ENCODE measurements at places on chromosomes 16 and 17.

- DNase-seq, result no peak
Observed at GRCh38 chr16:1030473-1030901, 42.1 kb upstream of the SSTR5 start.

DNA sequence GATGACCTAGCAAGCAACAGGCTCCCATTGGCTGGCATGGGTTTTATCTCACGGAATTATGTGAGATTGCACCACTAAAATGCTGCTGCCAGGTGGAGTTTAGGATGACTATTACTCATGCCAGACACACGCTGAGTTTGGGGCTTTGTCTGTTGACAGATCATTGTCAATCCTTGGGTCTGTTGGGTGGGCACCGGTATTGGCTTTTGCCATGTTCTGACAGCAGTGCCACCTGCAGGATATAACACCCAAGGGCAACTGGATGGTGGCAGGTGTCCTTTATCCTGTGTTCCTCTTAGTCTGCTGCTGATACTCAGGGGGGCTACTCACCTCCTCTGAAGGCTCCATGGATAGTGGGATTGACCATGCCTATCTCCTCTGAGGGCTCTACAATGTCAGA lies 221.6 kb upstream of the DYNLRB2 start:
- no peak for DNase-seq

DNA sequence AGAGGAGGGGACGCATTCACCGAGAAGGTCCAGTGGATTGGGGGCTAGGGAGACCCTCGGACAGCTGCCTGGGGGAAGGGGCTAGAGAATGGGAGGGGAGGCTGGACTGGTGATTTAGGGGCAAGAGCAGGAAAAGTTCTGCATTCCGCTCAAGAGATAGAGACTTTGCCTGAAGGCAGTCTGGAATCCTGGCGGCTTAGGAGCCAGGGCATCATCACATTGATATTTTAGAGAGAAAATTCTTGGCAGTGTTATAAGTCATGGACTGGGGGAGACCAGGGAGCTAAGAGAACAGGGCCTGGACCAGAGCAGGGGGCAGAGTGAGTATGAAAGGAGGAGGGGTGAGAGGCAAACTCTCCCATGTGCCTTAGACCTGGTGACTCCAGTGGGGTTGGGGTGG lies 35.8 kb downstream of the MSI2 start:
- DNase-seq, result no peak

DNA sequence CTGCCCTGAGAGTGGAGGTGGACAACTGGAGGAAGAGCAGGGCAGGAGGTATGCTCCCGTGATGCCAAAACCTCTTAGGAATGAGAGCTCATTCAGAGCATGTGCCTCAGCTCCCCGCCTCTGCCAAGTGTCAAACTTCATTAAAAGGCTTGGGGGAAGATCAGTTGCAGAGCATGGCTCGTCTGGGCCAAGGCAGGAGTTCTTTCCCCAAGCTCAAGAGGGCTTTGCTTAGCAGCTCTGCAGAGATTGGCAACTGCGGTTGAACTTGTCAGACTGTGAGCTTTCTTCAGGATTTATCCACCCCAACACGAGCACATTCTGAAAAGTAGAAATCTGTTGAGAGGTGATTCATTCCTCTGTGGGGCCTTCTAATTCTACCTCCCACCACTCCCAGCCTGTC lies 248.1 kb downstream of the HS3ST3A1 start:
- DNase-seq, result peak; percentile 27

DNA sequence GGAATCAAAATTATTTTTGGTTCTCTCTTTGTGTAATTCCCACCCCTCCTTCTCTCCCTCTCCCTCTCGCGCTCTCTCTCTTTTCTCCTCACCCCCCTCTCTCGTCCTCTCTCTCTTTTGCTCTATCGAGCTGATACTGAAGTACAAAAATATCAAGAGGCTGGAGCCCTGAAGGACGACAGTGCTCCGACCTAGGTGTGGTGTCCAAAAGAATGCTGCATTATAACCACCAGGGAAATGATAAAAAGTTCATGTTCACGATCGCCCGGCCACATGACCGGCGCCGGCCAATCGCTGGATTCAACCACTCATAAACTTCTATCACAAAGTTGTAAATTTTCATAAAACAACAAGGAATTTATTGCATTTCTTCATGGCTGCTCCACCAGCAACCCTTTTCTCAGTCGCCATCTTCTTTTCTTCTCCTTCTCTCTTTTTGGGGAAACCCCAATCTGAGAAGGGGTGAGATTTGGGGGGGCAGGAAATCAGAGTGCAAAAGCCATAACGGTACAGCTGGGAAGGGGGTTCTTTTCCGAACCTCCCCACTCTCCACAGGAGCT lies at the start of gene HOXB6:
TSS of gene HOXB6 (minus strand) at position 217 of the 560 bp plus-strand sequence. CDS start 6,836 bp downstream, outside the sequence.
- DNase-seq, result peak; percentile 15

- DNase-seq, result no peak
Observed at GRCh38 chr17:6567528-6568183, 11.3 kb upstream of the PITPNM3 start.

DNA sequence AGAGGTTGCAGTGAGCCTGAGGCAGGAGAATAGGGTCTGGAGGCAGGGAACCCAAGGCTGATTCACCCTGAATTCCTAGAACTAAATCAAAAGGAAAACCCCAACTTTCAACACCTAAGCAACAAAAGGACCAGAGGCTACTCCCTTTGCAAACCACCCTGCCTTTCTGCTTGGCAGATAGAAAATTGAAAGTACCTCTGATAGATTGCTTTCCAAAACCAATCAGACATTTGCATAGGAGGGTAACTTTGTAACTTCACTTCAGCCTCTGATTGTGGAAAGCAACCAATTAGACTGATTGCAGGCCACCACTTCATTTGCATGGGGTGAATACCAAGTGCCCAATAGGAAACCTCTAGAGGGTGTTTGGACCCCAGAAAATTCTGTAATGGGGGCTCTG lies 10.9 kb upstream of the TMEM98 start:
- no peak for DNase-seq

GRCh38 chr17:42312035-42312284 lies 23.7 kb downstream of the STAT5A start:
- no peak for DNase-seq

DNA sequence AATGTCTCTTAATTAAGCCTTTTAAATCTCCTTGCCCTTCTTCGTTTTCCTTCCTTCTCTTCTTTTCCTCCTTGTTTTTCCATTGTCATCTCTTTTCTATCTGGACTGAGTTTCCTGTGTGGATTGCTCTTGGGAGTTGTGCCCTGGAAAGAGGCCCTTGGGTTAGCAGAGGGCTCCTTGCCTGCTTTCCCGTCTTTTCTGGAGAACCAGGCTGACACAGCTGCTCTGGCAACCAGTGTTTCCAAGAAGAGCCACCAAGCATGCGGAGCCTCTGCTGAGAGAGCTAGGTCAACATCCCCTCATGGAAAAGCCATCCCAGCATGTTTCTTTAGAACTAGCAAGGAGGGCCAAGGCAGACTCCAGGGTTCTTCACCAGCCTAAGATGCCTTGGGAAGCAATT lies 75.4 kb downstream of the HLF start:
- DNase-seq, result no peak

- peak; percentile 80 for DNase-seq
Observed at GRCh38 chr17:80866050-80866793, 125.4 kb upstream of the CHMP6 start.

DNA sequence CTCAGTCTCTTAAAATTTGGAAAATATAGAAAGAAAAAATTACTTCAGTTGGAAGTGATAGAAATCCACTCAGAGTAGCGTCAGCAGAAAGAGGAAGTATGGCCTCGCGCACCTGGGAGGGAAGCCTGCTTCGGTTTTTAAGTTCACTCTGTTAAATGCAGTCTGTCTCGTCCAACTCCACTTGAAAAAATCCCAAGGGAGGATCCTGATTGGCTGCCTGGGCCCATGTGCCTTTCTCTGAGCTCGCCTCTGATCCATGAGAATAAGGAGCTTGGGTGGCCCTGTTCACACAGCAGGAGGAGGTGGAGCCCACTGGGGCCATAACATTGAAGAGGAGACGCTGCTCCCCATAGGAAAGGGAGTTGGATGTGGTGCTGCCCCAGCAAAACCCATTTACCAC lies 40.7 kb downstream of the DNAJA2 start:
- no peak for DNase-seq

GRCh38 chr16:75053791-75054555 lies 55.1 kb downstream of the ZNRF1 start:
- peak; percentile 90 for DNase-seq

DNA sequence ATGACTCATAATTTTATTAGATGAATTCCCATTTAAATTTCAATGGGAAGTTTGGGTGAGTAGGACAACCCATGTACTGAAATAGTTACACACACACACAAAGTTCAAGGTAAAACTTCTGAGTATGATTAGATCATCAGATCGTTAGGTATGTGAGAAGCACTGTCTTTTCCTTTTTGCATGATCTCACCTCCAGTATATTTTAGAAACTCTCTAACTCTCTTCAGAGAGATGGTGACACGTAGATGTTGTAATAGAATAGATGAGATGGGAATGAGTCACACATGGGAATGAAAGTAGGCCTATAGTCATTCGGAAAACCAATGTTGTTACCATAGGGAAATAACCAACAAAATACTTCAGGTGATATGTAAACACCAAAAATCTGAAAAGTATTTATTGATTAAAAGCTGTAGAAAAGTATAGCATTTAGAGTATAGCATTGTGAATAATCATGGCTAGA lies 22.2 kb downstream of the KRT23 start:
- DNase-seq, result no peak

DNA sequence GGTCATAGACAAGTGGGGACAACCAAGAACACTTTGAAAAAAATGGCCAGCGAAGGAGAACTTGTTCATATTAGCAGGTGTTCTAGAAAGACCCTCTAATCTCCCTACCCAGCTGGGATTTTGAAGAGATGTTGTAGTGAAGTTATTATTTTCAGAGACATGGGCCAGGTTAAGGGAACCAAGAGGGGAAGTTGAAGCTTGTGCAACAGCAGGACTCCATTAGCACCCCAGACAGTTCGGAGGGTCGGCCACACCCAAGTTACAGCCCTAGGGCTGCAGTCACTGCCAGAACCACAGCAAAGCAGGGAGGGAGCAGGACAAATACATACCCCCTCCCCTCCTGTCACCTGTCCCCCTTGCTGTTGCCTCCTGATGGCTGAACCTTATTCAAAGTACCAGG lies 42.3 kb downstream of the WSB1 start:
- DNase-seq, result no peak

DNA sequence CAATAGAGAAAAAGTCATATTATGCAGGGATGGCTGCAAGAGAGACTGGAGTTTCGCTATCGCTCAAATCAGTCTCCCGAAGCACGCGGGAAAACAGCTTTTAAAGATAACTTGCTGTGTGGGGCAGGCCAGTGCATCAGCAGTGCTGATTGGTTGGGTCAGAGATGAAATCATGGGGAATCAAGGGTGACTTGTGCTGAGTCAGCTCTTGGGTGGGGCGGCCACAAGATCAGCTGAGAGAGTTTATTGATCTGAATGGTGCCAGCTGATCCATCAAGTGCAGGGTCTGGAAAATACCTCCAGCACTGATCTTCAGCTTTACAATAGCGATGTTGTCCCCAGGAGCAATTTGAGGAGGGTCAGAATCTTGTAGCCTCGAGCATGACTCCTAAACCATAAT lies 430.5 kb downstream of the RBFOX1 start:
- DNase-seq, result no peak

GRCh38 chr17:28725660-28726225 lies 290 bp downstream of the TLCD1 start:
- DNase-seq, result peak; percentile 75

DNA sequence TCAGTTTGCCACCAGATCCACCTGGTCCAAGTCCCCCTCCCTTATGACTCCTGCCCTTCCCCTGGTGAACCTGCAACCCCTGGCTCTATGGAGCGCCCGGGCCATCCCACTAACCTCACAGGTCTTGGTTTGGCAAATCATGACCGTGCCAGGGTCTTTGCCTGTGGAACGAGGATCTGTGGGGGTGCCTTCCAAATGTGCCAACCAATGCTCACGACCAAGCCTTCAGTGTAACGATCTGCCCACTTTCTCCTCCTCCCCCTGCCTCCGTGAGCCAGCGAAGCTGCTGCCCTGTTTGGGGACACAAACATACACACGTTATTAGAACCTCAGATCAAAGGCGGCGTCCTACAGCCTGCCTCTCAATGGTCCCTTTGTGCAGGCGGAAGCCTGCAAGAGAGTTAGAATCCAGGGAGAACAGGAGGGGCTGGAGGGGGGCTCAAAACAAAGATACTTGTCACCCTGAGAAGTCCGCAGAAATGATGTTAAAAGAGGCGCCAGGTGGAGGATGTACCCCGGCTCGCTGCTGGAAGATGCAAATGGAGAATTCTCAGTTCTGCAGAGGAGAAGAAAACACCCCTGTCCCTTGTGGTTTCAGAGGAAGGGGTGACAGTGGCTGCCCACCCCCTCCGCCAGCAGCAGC lies 9.0 kb upstream of the NKD1 start:
- DNase-seq, result no peak

DNA sequence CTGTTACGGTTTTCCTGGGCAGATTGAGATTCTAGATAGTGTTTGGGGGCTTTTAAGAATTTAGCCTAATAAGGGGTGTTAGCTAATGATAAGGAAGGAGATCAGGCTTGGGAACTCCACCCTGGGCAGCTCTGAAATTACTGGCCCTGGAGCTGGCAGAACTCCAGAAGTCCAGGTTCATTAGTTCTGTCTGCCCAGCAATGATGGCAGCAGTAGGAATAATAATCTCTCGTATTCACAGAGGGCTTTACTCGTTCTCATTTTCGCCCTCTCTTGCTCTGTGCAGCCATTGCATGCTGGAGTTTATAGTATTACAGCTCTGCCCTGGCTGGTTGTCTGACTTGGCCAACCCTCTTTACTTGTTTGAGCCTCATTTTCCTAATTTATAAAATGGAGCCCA lies 216.0 kb downstream of the HAPSTR1 start:
- no peak for DNase-seq

DNA sequence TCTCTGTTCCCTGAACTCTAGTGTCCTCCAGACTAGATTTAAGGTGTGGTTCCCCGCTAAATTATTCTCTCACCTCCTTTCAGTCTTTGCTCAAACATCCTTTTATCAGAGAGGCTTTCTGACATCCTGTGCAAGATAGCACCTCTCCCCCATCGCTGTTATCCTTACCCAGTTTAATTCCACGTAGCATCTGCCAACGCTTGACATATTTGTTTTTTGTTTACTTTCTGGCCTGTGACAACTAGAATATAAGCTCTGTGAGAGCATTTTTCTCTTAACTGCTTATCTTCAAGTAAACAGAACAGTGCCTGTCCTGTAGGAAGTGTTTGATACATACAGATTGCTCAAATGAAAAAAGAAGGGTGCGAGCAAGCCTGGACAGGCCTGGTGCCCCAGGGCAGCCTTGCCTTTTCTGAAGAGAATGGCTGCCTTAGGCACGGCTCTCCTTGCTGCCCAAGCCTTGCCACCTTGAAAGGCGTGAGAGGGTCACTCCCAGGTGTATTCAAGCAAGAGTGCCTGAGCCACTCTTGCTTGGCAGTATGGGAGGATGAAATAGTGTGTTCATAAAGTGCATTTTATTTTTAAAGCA lies 9.7 kb downstream of the DYNLL2 start:
- no peak for DNase-seq

- no peak for DNase-seq
Observed at GRCh38 chr17:65277576-65277975, 140.4 kb downstream of the RGS9 start.

GRCh38 chr17:44919885-44920564 lies 4.7 kb upstream of the GFAP start:
- peak; percentile 83 for DNase-seq
